ENCODE measurements at places on chromosomes 1 and 21.

- no peak for DNase-seq
These were observed 79.2 kb downstream of the RIPK4 start for GRCh38 chr21:41687633-41688032.

DNA sequence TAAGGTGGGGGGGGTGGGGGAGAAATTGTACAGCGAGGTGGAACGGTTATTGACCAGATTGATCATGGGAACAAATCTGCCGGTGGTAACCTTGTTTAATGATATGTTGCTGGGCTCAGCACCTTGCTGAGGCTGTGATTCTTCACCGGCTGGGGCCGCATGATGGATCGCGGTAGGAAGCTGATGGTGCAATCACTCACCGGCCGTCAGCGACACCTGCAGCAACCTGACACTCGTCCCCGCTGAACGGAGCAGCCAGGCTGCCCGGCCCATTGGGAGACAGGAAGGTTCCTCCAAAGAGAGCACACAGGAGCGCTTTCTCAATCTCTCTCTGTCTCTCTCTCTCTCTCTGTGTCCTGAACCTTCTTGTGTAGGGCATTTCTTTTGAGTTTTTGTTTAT, 128.5 kb upstream of the RRP15 start:
- no peak for DNase-seq

- no peak for DNase-seq
These were observed 32.2 kb downstream of the EVI5 start for GRCh38 chr1:92752719-92753118.

GRCh38 chr1:105027838-105028471, 1278.3 kb downstream of the AMY1C start:
- no peak for DNase-seq

DNA sequence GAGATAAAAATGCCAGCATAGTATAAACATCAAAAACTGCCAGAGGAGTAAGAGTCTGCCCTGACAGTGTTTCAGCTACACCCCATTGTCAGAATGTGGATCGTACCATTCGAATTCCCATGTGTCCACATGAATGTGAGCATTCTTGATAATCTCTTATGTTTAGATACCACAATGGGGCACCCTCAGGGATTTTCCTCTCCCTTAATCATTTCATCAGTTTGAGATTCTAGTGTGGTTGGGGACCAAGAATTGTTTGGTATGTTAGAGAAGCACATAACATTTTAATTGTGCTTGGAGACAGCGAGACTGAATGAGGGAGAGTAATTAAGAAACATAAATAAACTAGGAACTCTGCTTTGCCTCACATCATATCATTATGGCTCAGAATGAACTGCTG, 120.2 kb downstream of the ZC3H11B start:
- no peak for DNase-seq

DNA sequence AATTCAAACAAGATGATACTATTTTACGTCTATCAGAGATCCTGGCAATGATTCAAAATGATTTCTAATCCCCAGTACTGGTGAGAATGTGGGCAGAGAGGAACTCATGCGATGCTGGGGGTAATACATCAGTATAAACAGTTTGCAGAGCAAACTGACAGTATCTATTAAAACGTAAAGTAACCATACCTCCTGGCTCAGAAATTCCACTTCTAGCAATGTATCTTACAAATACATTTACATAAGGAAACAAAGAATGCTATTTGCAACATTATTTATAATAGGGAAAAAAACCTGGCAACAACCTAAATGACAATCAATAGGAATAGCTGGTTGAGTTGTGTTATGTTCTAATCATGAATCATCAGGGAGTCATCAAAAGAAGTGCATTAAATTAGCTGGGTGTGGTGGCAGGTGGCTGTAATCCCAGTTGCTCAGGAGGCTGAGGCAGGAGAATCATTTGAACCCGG, 15.9 kb downstream of the RCAN1 start:
- no peak for DNase-seq

- no peak for DNase-seq
These were observed 13.3 kb downstream of the SLC6A17 start for GRCh38 chr1:110163591-110163990.

DNA sequence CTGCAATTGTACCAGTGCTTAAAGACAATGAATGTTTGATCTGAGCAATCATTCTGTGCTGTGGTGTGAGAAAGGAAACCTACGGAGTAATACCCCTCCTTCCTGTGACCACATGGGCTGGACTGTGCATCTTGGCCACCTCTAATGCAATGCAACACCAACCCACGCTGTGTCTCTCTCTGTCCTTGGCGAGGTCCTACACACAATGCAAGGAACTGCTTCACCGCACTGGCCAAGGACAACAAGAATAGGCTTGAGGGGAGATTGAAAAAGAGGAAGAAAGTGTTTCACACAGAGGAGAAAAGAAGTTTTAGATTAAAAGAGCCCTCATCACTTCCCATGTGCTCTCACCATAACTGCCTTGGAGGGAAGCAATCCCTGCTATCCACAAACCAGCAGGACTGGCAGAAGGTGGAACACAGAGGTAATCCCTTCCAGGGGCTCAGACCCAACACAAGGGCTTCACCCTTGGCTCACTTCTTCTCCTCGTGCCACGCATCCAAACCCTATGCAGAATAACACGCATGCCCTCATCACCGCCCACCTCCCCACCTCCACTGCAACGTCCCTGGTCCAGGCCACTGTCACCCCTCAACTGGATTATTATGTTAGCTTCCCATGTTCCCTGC, 112.5 kb upstream of the ERG start:
- DNase-seq = no peak

DNA sequence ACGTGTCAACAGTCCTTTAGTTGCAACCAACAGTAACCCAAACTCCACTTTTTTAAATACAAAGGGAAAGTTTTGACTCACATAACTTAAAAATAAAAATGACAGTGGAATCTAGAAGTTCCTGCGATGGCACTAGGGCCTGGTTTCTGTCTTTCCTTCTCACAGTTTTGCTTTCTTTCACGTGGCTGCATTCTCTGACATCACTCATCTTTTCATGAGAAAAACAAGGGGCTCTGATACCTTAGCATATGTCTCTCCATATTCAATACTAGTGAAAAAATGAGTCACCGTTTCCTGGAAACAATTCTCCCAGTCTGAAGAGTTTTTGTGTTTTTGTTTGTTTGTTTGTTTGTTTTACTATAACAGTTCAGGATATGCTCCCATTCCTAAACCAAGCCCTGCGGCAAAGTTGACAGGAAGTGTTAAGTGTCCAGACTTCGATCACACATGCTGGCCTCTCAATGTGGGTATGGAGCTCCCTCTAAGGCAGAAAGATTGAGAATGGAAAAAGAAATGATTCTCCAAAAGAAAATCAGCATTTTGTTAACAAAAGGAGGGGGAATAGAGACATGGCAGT, 483.3 kb downstream of the TTLL7 start:
- DNase-seq = no peak

- DNase-seq = no peak
These were observed 53.8 kb downstream of the PLA2G4A start for GRCh38 chr1:186882372-186883134.
